ENCODE measurements at places on chromosomes 4 and X. TPM values are rescaled to one million over a fixed set of nuclear protein-coding genes. Genes with fewer than 3 reads are reported as not detected.

The GABRB1 gene
- total RNA-seq: not detected

The FAM47A gene
- not detected for total RNA-seq

The CT83 gene
- not detected for total RNA-seq

The RPL36A gene
- total RNA-seq: 369 TPM

DNA sequence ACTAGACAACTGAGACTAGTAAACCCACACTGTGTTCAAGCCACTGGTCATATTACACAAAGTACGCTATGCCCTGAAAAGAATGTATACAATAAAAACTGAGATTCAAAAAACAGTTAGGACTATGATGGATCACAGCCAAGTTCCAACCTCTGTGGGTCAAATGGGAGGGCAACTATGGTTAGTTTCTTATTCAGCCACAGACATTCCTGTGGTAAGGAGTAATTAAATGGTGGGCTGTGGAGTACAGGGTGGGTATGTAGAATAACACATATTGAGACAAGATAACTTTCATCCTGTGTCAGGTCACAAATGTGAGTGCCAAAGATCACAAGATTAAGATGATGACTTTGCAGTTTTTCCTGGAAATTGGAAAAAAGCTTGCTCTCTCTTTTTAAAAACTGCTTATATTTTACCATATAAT is 167.2 kb downstream of the NPNT start:
- DNase-seq: no peak

GRCh38 chrX:150211988-150212387 is 151.1 kb upstream of the MAMLD1 start:
- DNase-seq: no peak

GRCh38 chr4:92333016-92333415 is 29.2 kb downstream of the GRID2 start:
- DNase-seq: no peak

Measured in body of pancreas (tissue), 4 donors.